Occipital lobe (tissue), 3 donors: ENCODE measurements at places on chromosomes 5 and 9. TPM values are rescaled to one million over a fixed set of nuclear protein-coding genes. Genes with fewer than 3 reads are reported as not detected.

The GABRA6 gene
- total RNA-seq, result 0.31 TPM

The SLC34A3 gene
- 0.16 TPM for total RNA-seq

The PKD2L2 gene
- not detected for total RNA-seq

The NUDT12 gene
- total RNA-seq, result 34.8 TPM

The ZBED3 gene
- total RNA-seq, result 2.2 TPM

The KYAT1 gene
- total RNA-seq, result 9.0 TPM

The RAPGEF6 gene
- total RNA-seq, result 66.1 TPM

The TAL2 gene
- total RNA-seq, result 3.0 TPM
